ENCODE measurements at places on chromosomes 11 and 22. TPM values are rescaled to one million over a fixed set of nuclear protein-coding genes. Genes with fewer than 3 reads are reported as not detected.

DNA sequence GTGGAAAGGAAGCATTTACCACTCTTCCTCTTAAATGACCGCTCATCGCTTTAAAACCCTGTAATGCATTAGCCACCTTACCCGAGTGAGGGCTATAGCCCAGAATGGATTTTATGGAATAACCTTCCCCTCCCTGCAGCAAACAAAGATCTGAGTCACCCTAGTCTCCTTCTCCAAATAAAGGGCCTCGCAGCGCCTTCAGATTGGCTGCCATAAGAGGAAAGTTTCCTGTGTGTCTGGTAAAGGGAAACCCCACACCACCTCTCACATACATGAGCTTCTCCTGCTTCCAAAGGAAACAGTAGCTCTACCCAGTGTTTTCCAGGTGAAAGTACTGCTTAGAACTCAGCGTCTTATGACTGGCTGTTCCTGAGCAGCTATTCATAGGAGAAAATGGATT is 47.8 kb downstream of the PPP2R1B start:
- peaks cover 78% of the 10 kb centered on the region for H3K36me3 ChIP-seq
- DNase-seq = no peak
- H3K4me3 ChIP-seq = no peak overlapping the region
- H3K27me3 ChIP-seq = no peaks in the 10 kb centered on the region
- peak overlapping the region; percentile 46 for H3K27ac ChIP-seq

DNA sequence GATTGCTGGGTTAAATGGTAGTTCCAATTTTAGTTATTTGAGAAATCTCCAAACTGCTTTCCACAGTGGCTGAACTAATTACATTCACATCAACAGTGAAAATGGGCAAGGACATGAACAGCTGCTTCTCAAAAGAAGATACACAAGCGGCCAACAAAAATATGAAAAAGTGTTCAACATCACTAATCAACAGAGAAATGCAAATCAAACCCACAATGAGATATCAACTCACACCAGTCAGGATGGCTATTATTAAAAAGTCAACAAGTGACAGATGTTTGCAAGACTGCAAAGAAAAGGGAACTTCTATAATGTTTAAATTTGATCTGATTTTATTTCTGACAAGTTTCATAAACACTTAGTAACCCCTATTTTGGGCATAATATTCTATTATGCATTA is 537.5 kb downstream of the DLG2 start:
- H3K4me1 ChIP-seq = no peaks in the 10 kb centered on the region
- H3K36me3 ChIP-seq = no peaks in the 10 kb centered on the region
- H3K27ac ChIP-seq = no peak overlapping the region
- H3K27me3 ChIP-seq = no peaks in the 10 kb centered on the region

- DNase-seq = no peak
- peaks cover 15% of the 10 kb centered on the region for H3K27me3 ChIP-seq
- no peak overlapping the region for H3K27ac ChIP-seq
- H3K4me3 ChIP-seq = no peak overlapping the region
Measured at GRCh38 chr11:13465909-13466371, 2.9 kb upstream of the BTBD10 start.

DNA sequence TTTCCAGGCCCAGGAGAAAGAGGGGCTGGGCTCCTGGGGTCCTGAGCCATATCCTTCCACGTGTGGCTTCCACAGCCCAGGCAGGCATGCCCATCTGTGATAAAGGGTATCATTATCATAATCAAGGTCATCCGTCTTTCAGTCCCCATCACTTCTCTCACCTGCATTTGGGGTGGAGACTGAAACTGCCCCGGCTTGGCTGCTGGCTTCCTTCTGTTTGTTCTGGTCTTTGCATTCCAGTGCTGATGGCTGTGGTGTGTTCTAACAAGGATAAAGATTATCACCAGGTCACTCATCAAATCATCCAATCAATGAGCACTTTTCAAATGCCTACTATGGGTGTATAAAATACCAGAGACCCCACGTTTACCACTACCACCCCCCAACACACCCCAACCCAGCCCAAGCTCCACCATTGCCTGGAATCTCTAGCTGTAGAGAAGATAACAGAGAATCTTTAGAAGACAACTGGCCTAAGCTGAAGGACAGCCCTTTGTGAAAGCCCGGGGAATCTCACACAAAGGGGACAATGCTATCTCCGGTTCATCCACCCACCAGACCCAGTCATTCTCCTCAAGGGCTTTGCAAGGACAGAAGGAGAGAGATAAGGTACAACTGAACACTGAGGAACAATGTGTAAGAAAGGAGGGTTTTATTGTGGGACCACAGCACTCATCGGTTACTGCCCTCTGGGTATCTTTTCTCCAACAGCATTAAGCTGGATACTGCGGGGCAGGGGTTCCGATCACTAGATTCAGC is 54.9 kb downstream of the AHNAK start:
- H3K27me3 ChIP-seq = no peaks in the 10 kb centered on the region
- no peak for DNase-seq
- peaks cover 23% of the 10 kb centered on the region for H3K4me1 ChIP-seq
- H3K27ac ChIP-seq = no peak overlapping the region

- H3K4me3 ChIP-seq = no peak overlapping the region
Measured at GRCh38 chr22:45932071-45932470, 44.9 kb downstream of the WNT7B start.

Gene LRP5
- total RNA-seq = 20.5 TPM
